Activated naive CD4-positive, alpha-beta T cell treated with Interleukin-2 at 50 U/mL for 16 hours (primary cell): ENCODE measurements at places on chromosomes 5 and 9.

DNA sequence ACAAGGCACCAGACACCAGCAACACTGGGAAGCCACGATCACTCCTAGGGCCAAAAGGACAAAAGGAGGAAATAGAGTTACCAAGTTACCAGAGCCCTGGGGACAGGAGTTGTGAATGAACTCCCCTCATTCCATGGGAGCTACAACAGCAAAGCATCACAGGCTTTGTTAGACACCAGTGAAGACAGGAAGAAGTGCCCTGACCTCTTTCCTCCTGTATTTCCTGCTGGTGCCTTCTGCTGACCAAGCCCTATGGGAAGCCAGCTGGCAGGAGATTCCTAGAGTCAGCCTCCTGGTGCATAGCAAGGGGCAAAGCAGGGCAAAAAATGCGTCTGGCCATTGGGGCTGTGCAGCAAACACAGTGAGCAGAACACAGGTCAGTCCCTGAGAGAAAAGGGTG lies 374.7 kb downstream of the ZSWIM6 start:
- DNase-seq = no peak

GRCh38 chr5:160133071-160133917 lies 14.0 kb upstream of the PWWP2A start:
- no peak for DNase-seq

DNA sequence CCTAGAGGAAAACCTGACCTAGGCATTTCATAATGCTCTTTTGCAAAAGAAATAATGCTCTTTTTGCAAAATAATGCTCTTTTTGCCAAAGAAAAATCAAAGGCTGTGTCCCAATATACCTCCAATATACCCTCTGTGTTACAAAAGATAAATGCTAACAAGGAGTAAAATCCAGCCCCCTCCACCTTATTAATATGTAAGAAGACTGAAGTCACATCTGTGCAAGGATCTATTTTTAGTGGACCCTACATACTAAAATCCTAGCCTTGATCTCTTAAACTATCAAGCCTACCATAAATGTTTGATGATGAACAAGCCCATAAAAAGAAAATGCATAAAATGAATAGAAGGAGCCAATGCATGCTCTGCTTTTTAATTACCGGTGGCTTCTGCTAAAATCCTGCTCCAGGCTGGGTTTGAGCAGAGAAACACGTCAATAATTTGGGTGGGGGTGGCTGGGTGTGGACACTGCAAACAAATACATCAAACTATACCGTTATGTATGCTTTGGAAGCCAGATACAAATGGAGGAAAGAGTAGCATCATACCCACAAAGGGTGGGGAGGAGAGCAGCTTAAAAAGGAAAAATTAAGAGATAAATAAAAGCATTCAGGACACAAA lies 131.6 kb downstream of the SEMA6A start:
- DNase-seq = no peak

- no peak for DNase-seq
These were observed 41.2 kb downstream of the NSG2 start for GRCh38 chr5:174086751-174087150.

GRCh38 chr5:10477943-10478342 lies 36.3 kb downstream of the ROPN1L start:
- DNase-seq = no peak

DNA sequence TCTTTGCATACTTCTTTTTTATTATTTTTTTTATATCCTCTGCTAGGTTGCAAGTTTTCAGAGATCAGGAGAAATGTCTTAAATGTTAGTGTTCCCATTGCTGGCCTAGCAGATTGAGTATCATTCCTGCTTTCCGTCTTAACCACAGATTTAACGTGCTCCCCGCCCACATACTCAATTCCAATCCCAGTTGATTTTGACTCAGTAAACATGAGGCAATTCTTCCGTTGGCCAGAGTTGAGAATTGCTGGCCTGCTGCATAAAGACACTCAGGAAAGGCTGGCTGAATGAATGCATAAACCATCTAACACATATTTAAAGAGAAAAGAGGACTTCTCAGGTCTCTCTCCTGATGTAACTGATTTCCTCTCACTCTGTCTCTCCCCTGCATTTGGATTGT lies 46.8 kb upstream of the PLPP6 start:
- DNase-seq = no peak

- DNase-seq = no peak
These were observed 39.0 kb downstream of the ADCY2 start for GRCh38 chr5:7434914-7435313.

GRCh38 chr5:579746-580366 lies 32.3 kb upstream of the CEP72 start:
- DNase-seq = no peak

GRCh38 chr9:20408513-20408912 lies 213.8 kb downstream of the MLLT3 start:
- no peak for DNase-seq

DNA sequence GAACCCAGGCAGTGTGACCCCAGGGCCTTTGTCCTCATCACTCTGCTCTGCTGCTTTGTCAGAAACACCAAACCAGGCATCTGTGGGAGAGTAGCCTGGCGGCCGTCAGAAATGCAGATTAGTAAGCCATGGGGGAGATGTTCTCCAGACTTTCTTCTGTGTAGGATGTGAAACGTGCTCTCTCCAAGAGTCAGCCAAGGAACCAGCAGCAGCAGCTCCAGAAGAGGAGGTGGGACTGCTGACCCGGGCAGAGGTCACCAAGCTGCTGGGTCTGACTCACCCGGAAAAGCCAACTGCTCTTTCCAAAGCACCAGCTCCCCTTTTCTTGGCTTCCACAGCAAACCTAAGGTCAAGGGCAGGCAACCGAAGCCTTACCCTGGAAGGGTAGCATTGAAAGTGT lies 14.4 kb upstream of the ABLIM3 start:
- no peak for DNase-seq

GRCh38 chr5:97133101-97133500 lies 9.3 kb downstream of the LIX1 start:
- no peak for DNase-seq

- no peak for DNase-seq
These were observed 133.8 kb downstream of the PAX5 start for GRCh38 chr9:36900136-36900855.

DNA sequence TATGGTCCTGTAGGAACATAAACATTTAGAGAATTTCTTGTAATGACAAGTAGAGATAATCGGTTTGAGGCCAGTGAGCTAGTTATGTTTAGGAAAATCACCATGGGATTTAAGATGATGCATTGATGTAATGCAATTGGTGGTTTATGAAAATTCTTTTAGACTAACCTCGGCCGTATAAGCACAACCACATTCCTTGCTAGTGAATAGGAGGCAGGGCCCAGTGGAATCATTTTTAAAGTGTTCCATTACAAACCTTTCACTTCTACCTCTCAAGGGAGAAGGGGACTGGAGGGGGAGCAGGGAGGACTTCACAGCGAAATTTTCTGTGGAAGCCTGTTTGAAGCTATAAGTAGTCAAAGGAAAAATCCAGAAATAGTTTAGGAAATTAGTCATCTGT lies 71.8 kb upstream of the NFIL3 start:
- no peak for DNase-seq

DNA sequence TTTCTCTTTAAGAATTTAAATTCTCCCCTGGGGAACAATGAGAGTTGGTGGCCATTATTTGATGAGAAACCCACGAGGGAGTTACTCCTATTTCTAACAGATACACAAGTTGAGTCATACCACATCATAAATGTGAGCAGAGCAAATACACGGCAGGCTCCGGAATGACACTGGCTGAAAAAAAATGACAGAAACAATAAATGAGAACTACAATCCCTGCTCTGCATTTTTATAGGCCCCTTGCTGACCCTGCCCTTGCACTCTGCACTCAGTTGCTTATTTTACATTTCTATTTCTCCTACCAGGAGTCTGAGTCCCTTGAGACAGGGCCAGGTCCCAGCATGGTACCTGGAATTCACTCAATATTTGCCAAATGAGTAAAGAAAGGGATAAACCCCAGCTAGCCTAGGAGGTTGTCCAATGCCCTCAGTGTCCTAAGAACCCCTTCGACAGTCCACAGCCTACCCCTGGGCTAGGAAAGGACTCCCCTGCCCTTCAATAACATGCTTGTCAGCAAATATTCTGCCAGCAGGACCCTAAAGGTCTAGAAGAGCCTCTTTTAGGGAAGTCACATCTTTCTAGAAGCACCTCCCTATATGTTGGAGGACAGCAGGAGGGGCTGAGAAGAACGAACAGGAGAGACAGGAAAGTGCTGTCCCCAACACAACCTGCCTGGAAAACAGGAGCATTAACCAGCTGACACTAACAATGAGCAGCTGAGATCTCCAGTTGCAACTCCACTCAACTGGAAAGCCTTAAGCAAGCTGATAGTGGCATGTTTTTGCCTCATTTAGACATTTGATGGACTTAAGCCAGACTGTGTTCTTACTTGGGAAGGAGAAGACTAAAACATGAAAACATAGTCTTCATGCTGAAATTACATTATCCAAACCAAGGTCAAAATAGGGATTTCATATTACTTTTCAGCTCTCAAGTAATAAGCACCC lies 191.2 kb downstream of the ACTL7B start:
- no peak for DNase-seq

DNA sequence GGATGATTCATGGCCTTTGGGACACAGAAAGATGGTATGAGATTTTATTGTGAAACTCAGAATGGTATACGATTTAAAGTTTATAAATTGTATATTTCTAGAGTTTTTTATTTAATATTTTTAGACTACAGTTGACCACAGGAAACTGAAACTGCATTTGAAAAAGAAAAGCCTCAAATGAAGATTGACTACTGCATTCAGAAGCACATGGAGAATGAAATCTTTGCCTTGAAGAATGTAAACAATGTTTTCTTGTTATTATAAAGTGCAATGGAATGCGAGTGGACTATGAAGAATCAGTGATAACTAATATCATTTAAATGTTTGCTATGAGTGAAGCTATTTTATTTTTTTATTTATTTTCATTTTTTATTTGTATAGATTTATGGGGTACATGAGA lies 169.1 kb upstream of the CDH18 start:
- no peak for DNase-seq

DNA sequence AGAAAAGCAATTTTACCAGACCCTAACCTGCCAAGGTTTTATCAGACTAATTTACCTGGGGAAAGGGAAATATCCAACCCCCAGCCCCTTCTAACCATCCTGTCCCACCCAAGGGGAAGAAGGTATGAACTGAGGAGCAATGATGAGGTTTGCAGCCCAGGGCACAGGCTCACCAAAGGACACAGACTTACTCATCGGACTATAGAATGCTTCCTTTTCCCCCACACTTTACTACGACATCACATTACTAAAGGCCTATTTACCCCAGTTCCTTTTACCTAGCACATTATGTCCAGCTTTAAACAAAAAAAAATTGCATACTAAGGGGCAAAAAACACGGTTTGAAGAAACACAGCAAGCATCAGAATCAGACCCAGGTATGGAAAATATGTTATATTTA lies 94.1 kb upstream of the FST start:
- no peak for DNase-seq

DNA sequence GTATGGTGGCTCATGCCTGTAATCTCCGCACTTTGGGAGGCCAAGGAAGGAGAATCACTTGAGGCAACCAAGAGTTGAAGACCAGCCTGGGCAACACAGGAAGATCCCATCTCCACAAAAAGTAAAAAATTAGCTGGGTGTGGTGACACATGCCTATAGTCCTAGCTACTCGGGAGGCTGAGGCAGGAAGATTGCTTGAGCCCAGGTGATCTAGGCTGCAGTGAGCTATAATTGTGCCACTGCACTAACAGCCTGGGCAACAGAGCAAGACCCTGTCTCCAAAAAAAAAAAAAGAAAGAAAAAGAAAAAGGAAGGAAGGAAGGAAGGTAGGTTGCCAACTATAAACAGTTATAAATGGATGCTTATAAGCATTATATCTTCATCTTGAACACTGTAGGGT lies 51.0 kb downstream of the RFX3 start:
- DNase-seq = no peak

- no peak for DNase-seq
These were observed 366.0 kb downstream of the BRINP1 start for GRCh38 chr9:119003201-119003611.

DNA sequence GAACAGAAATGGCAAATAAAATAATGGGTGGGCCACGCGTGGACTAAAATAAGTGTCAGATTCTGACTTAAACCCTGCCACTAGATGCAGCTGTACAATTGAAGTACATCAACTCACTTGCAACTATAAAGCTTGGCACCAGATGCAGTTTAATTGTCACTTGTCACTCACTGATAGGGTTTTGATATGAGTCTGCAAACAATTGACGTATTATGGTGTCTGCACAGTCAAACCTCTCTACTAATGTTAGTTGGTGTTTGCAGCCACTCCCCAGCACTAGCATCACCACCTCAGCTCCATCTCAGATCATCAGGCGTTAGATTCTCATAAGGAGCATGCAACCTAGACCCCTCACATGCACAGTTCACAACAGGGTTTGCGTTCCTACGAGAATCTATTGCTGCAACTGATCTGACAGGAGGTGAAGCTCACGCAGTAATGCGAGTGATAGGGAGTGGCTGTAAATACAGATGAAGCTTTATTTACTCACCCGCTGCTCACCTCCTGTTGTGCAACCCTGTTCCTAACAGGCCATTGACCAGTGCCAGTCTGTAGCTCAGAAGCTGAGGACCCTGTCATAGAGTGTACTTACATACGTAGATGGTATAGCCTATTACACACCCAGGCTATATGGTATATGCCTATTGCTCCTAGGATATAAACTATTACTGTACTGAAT lies 72.1 kb upstream of the SEMA6A start:
- DNase-seq = no peak

DNA sequence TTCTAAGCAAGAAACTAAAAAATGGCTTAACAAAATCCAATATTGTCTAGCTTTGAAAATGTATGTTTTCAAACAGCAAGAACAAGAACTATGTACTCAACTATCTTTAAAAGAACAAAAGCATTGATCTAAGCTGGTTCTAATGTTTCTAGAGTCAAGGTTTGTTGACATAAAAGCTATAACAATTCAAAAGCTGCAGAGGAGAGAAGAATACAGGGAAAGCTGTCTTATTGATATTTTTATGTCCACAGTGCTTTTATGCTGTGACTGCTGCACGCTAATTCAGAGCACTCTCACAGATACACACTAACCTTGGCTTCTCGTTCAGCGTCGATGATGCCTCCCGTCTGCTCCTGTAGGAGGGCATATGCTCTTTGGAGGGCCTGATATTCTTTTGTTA lies 129.5 kb upstream of the DPYSL3 start:
- no peak for DNase-seq

GRCh38 chr5:132459983-132460838 lies 30.4 kb downstream of the IRF1 start:
- DNase-seq = no peak
